ENCODE measurements at places on chromosomes 5 and 9.

- no peak for DNase-seq
Measured at GRCh38 chr5:178407646-178408045, 175.0 kb upstream of the PHYKPL start.

GRCh38 chr5:11904265-11904906, at the start of gene CTNND2:
TSS of gene CTNND2 (minus strand) at chr5:11904446. CDS start at chr5:11903853, 593 bp downstream.
- DNase-seq: peak; percentile 45

DNA sequence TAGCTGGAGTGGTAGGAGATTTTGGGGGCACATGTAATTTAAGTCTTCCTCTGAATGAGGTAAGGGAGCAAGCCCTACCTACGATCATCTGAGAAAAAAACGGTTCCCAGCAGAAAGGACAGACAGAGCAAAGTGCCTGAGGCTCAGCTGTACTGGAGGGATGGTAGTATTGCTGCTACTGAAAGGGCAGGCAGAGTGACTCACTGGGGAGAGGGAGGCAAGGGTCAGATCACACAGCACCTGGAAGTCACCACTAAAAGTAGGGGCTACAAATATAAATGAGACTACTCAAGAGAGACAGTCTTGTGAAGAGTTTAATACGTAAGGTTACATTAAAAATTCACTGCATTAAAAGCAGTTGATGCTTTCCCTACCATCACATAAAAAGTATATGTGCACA, 75.9 kb downstream of the NFIB start:
- no peak for DNase-seq

GRCh38 chr9:92147852-92148180, 32.6 kb upstream of the SPTLC1 start:
- no peak for DNase-seq

GRCh38 chr5:25262221-25262620, 617.4 kb upstream of the CDH10 start:
- DNase-seq: no peak

- peak; percentile 86 for DNase-seq
Measured at GRCh38 chr9:116717150-116717549, 30.0 kb downstream of the TRIM32 start.

- no peak for DNase-seq
Measured at GRCh38 chr5:151868451-151868850, 56.2 kb downstream of the GLRA1 start.

DNA sequence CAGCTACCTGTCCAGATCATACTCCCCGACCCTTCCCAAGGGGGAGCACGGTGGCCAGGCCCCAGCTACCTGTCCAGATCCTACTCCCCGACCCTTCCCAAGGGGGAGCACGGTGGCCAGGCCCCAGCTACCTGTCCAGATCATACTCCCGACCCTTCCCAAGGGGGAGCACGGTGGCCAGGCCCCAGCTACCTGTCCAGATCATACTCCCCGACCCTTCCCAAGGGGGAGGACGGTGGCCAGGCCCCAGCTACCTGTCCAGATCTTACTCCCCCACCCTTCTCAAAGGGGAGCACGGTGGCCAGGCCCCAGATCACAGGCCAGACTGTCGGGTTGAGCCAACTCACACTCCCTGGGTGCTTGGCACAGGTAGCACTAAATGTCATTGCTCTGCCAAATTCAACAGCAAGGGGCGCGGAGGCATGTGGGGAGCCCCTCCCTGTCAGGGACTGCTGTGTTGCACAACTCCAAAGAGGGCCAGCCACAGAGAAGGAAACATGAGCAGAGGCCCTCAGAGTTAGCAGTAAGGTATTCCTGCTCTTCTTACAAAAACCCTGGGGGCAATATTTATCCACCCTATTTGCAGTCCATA, 136.9 kb downstream of the OLFM1 start:
- DNase-seq: no peak

DNA sequence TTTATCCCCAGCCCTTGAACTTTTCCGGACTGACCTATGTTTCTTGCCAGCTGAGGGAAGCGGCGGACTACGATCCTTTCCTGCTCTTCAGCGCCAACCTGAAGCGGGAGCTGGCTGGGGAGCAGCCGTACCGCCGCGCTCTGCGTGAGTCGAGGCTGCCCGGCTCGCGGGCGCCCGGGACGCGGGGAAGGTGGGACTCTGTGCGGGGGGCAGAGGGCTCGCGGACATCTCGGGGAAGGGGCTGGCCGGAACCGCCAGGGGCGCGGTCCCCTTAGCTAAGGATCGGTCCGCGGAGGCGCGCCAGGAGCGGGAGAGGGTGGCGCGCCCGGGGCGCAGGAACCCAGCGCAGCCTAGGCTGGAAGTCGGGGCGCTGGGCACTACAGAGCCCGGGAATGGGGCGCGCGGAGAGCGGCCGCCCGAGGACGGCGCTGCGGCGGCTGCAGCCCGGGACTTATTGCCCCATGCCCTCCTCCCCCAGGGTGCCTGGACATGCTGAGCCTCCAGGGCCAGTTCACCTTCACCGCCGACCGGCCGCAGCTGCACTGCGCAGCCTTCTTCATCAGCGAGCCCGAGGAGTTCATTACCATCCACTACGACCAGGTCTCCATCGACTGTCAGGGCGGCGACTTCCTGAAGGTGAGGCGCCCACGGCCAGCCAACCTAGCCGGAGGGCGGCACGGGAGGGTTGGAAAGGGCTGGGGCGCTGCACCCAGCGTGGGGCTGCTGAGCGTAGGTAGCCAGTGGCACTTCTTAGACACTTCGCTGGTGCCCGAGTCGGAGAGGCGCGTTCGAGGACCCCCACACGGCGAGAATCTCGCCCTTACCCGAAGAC, 922 bp downstream of the CRHBP start:
- DNase-seq: no peak

DNA sequence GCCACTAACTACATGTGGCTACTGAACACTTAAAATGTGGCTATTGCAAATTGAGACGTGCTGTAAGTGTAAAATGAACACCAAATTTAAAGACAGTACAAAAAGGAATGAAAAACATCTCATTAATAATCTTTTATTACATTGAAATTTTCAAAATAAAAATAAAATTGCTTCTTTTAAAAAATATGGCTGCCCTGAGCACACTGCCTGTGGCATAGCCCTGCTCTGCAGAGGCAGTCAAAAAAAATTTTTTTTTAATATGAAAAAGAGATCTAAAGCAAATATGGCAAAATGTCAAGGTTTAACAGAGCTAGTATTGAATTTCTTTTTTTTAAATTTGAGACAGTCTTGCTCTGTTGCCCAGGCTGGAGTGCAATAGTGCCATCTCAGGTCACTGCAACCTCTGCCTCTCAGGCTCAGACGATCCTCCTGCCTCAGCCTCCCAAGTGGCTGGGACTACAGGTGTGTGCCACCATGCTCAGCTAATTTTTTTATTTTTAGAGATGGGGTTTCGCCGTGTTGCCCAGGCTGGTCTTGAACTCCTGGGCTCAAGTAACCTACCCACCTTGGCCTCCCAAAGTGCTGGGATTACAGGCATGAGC, 25.6 kb downstream of the CARNMT1 start:
- no peak for DNase-seq

DNA sequence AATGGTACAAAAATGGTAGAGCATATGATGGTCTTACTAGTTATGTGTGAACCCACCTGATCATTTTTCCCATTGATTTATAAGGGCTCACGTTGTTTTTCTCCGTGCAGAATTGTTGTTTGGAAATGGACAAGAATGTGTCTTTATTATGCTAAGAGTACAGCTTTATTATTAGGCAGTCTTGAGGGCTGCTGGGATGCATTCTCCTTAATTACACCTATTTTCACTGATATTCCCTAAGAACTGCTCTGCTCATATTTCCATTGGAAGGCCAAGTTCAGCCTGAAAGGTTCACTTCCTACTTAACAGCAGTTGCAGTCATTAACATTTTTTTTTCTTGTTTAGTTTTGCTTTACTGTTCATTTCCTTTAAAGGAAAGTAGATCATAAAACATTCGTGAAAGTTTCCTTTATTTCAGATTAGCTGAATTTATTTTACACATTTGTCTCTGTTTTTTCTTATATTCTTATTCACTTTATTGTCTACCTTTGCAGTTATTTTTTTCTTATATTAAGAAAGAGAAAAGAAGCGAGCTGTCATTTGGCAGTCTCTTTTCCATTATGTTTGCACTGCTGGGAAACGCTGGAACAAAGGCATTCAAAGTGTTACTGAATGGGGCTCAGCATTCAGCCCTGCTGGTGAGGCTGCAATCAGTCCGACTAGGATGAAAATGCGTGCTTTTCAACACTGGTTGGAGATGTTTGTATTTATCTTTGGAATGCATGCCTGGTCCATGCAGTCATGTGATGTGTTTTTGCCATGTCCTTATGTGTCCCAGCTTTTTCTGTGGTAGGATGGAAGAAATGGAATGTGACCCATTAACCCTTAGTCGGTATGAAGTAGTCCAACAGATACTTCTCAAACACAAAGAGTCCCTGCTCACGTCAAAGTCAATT, 602.7 kb upstream of the ZNF608 start:
- DNase-seq: no peak

DNA sequence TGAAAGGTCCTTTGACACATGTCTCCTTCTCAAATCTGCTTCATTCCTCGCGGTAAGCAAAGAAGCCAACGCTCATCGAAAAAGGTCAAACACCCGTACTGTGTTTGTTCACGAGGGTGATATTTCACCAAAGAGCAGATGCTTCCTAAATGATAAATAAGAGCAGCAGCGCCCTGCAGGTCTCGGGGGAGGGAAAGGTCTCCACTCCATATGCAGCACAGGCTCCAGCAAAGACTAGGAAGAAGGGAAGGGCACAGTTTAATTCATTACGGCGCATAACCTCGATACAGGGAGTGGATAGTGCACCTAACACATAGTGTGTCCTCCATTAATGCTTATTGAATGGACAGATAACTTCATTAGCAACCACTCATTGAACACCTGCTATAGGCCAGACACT, 593.3 kb downstream of the CDK5RAP2 start:
- no peak for DNase-seq

DNA sequence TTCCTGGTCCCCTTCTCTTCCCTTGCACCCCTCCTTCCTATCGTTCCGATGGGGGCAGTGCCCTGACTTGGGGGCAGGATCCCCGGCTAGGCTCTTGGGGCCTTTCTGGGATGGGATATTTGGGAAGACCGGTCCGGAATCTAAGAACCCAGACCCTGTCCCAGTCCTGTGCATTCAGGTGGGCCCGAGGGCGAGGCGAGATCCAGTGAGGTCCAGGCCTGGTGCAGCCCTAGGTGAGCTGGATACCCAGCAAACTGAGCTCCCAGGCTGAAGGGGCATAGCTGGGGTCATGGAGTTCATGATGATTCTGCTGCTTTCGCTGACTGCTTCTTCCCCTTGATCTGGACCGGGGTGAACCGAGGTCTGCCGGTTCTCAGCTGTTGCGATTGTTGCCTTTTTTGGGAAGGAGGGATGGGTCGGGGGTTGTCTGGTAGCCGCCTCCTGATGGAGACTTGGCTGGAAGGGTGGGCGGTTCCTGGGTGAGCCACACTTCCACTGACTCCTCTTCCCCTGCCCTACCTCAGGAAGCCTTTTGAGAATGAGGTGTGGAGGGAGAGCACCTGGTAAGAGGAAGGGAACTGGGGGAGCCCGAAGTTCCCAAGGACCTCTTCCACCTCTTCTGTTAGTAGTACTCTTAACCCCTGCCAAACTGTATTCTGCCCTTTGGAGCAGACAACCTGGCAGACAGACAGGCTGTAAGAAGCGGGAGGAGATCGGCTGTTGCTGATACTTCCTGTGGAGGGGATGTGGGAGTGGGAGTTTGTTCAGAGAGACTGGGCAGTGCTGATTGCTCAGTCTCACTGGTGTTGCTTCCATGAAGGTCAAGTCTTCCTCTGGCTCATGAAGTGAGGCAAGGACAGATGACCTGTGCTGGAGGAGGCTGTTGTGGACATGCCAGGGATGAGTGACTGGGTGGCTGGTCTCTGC, 1.0 kb downstream of the LRRC8A start:
- peak; percentile 26 for DNase-seq

- no peak for DNase-seq
Measured at GRCh38 chr5:149759986-149760853, 30.1 kb downstream of the PPARGC1B start.

DNA sequence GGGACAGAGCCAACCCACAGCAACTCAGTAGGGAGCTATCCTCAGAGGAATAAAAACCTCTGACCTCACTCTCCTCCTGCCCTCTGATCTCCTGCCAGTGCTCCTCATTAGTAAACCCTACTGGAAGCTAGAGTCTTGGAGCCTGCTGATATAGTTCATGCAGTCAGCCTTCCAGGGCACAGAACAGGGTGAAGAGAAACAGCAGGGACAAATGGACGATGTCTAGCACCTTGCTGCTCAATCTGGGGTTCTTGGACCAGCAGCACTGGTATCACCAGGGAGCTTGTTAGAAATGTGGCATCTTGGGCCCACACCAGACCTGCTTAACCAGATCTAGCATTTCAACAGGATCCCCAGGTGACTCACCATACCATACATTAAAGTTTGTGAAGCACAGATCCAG, 5.5 kb upstream of the GALNT12 start:
- no peak for DNase-seq

- DNase-seq: no peak
Measured at GRCh38 chr5:19615661-19616060, 372.3 kb downstream of the CDH18 start.

GRCh38 chr5:133531178-133531577, 81.2 kb downstream of the FSTL4 start:
- DNase-seq: no peak

DNA sequence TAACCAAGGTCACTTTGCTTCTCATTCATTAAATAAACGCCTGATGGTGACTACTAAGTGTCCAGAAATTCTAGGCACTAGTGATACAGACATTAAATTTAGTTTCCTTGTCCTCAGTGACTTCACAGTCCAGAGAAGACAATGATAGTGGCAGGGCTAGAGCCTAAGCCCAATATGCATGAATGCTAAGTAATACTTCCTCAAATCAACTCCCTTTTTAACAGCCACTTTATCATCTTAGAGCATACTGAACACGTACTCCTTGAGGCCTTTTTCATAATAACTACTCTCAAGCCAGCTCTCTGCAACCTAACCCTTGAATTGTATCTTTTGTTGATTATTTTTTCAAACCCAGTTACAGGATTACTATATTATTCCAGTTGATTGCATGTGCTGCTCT, 74.1 kb downstream of the STX17 start:
- DNase-seq: no peak

DNA sequence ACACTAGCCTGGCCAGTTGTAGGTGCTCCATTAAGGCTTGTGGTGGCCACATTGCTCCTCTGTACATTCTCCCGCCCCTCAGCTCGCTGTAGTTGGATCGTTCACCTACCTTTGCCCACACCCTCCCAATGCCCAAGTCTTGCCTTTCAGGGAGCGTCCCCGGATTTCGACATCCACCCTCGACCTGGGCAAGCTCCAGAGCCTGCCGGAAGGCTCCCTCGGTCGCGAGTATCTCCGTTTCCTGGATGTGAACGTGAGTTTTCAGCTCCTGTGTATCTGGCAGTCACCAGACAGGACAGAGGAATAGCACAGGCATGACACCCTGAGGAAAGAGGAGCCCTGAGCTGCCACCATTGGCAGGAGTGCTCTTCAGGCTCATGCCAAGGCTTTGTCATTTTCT, 3.0 kb downstream of the COQ4 start:
- DNase-seq: no peak

- peak; percentile 25 for DNase-seq
Measured at GRCh38 chr9:80028501-80028900, 456.7 kb downstream of the TLE4 start.

DNA sequence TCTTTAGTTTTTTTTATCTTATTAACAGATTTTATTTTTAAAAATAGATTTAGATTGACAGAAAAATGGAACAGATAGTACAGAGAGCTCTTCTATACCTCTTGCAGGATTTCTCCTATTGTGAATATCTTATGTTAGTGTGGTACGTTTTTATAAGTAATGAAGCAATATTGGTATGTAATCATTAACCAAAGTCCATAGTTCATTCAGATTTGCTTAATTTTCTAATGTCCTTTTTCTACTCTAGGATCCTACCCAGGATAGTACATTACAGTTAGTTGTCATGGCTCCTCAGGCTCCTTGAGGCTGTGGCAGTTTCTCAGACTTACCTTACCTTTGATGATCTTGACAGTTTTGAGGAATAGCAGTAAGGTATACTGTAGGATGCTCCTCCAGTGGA, 30.4 kb downstream of the PPP2R2B start:
- DNase-seq: no peak

All from muscle of arm (tissue), 14 donors.